ENCODE measurements at places on chromosomes 7 and 10.

DNA sequence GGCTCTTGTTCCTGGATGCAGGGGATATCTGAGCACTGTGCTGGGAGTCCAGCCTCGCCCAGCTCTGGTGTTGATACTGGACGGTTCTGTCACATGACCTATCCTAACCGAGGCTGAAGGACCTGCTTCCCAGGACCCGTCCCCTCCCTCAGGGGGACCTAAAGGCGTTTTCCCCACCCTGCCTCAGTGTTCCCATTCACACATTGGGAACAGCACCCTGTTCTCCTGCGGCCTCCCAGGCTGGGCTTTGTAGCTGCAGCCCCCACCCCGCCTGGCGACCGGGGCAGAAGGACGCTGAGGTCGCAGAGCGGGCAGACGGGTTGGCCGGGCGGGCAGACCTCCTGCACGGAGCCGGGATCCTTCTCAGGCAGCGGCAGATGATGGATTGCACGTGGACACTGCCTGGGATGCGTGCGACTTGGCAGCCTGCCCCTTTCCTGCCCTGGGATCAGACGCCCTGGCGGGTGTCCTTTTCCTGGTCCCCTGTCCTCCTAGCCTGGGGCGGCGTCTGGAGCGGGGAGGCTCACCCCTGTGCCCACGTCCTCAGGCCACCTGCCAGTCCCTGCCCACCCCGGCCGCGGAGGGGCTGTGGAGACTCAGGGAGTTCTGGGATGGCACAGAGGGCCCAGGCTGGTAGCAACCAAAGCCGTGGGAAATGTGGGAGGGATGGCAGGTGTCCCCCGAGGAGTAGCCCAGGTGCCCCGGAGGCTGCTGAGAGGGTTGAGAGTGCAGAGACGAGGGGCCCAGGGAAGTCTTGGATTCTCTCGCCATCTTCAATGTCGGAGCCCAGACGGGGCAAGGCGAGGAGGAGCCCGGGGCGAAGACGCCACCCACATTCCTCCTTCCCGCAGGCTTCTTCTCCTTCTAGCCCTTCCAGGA is 17.2 kb upstream of the PSMG3 start:
- DNase-seq = no peak

DNA sequence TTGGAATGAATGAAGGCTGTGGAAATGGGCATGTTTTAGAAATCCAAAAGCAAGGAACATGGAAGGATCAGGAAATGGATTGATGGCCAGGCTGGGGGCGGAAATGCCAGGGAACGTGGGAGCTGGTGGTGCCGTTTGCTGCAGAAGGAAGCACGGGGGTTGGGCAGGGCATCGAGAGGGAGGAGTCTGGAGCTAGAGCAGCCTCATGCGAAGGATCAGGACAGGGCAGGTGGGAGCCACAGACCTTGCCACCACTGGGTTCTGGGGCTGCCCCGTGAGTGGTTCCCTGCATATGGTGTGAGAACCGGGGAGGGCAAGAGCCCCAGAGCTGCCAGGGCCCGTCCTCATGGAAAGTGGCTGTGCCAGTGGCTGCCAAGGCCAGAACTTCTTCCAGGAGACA is 193.8 kb upstream of the ZNF32 start:
- no peak for DNase-seq

GRCh38 chr7:23662124-23662983 is 17.6 kb upstream of the FAM221A start:
- no peak for DNase-seq

GRCh38 chr7:50264908-50265307 is 39.6 kb upstream of the IKZF1 start:
- peak; percentile 25 for DNase-seq

- no peak for DNase-seq
Measured at GRCh38 chr7:36985866-36986400, 261.6 kb upstream of the AOAH start.

DNA sequence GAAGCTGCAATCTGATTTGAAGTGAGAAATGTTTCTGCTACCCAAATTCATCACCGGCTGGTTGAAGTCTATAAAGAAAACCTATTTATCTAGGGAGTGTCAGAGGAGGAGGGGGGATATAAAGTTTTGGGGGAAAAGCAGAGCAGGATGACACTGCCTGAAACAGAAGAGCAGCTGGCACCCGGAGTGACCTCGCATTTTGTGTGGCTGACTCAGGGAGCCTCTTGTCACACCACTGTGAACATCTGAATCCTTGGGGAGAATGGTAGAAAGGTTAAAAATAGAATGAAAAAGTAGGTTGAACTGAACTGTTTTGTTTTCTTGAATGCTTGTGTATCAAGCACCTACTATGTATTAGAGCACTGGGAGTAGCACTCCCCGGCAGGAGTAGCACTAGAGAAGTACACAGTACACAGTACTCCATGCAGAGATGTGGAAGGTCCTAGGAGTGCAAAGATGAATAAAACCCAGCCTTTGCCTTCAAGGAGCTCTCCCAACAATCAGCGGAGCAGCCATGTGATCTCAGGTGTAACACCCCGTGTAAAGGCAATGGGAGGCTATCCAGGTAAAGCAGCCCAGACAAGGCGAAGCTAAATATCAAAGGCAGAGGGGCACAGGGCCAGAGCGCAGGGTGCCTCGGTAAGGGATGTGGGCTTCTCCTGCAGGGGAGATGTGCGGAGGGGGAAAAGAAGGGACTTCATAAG is 13.5 kb downstream of the CRTAC1 start:
- DNase-seq = no peak

DNA sequence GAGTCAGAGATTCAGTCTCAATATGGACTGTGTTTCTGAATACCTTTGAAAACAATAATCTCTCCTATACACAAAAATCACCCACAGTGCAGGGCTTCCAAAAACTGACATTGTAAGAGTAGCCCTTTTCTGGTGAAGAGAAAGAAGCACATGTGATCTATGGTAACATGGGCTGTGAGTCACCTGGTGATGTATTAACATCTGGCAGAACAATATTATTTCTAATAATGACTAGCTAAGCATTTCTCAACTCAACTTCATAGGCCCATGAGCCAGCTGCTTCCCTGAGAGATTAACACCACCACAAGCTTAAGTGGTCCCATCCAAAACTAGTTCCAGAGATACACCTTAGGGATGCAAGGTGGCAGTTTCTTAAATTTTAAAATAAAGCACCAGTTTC is 331.0 kb upstream of the NRP1 start:
- no peak for DNase-seq

GRCh38 chr10:125396676-125397075 is 236.3 kb upstream of the CTBP2 start:
- DNase-seq = no peak

DNA sequence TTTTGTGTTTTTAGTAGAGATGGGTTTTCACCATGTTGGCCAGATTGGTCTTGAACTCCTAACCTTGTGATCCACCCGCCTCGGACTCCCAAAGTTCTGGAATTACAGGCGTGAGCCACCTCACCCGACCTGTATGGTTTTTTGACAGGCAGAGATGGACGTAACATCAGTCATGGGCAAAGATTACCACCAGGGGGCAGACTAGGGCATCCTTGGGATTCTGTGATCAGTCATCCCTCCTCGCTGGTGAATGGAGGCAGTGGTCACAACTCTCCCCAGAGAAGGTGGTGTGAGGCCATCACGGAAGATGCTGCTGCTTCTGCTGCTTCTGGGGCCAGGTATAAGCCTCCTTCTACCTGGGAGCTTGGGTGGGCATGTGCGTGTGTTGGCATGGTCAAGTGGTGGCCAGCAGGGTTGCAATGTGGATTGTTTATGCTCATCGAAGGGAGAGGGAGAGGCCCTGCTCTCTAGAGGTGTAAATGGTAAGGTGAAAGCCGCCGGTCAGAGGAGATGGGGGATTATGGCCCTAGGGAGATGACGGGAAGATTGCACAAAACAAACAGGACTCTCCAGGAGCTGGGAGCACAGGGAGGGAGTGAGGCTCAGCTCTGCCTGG is 122.7 kb upstream of the PRSS1 start:
- DNase-seq = peak; percentile 61

- DNase-seq = peak; percentile 72
Measured at GRCh38 chr7:2477447-2478398, 1.5 kb upstream of the GRIFIN start.

- DNase-seq = no peak
Measured at GRCh38 chr7:148397056-148397455, 193.5 kb upstream of the C7orf33 start.

DNA sequence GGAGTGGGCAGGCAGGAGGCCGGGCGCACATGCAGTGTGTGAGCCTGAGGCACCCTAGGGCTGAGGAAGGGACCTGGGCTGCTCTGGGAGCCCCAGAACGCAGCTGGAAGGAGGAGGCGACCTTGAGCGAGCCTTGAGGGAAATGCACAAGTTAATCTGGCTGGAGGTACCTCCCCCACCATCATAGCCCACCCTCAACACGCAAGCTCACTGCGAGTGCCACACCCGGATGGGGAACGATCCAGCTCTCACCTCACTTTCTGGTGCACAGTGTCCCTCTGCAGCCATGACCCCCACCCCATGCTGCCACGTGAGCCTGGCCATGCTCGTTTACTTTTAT is 162.4 kb upstream of the PPP2R2D start:
- no peak for DNase-seq

DNA sequence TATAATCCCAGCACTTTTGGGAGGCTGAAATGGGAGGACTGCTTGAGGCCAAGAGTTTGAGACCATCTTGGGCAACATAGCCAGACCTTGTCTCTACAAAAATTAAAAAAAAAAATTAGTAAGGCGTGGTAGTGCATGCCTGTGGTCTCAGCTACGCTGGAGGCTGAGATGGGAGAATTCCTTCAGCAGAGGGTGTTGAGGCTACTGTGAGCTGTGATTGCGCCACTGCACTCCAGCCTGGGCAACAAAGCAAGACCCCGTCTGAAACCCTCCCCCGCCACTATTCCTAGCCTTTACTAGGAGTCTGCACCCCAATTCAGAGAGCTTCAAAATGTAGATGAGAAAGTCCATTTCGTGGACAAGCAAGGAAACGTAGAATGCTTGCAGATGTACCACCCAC is 95.2 kb downstream of the PRPF18 start:
- DNase-seq = no peak

DNA sequence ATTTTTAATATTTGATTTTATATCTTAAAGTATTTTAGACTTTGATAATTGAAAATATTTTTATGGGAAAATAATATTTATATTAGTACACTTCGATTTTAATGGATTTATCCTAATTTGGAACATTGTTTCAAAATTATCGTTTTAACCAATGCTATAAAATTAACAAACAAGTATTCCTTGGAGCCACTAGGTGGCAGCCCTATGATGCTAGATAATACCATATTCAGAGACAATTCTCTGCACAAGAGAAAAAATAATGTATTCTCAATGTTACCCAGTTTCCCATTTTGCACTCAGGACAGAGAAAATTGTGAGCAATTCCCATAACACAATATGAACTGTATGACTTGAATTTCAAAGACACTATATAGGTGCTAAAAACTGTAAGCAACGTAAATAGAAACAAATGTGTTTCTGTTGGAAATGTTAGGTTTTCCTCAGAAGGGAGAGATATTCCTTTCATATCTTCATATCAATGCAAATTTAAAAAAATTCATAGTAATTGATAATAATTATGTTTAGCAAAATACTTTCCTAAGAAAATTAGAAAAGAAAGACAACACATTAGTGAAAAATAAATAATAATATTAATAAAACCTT is 237.8 kb downstream of the SEMA3E start:
- DNase-seq = no peak

GRCh38 chr7:14023838-14024237 is 34.4 kb upstream of the ETV1 start:
- no peak for DNase-seq

GRCh38 chr10:110842326-110842904 is 29.3 kb upstream of the PDCD4 start:
- DNase-seq = no peak

DNA sequence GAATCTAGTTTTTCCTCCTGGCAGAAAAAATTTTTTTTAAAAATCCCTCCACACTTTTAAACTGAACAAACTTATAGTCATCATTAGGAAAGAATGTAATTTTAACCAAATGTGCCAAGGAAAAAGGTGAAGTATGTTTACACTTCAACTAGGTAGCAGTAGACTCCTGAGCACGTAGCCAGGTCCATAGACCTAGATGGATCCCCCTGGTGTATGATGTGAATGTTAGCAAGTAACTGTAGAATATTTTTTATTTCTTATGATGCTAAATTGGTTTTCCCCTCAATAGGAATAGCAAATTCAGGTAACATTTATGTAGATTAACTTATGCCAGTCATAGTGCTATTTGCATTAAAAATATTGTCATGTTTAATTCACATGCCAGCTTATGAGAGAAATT is 19.6 kb downstream of the CABCOCO1 start:
- no peak for DNase-seq

DNA sequence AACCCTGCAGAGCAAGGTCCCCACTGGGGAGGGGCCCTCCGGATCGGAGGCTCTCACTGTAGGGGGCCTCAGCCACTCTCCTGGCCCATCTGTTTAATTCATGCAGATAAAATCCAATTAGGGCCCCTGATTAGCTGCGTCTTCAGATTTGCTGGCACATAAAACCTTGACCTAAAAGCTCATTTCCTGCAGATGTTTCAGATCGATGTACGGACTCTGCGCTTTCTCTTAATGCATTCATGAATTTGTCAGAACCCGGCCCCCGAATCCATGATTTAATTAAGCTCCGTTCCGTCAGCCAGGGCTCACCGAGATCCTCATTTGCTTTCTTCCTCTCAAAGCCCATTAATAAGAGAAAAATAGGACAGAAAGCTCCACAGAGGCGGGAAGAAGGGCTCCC is 40.0 kb upstream of the FOXL3 start:
- no peak for DNase-seq

GRCh38 chr10:11236234-11236633 is 218.6 kb downstream of the CELF2 start:
- DNase-seq = no peak

- DNase-seq = no peak
Measured at GRCh38 chr7:95113590-95113989, 206.2 kb downstream of the PPP1R9A start.

- DNase-seq = no peak
Measured at GRCh38 chr7:44433255-44434022, 57.0 kb downstream of the NUDCD3 start.

GRCh38 chr7:117270371-117270770 is 52.5 kb downstream of the WNT2 start:
- no peak for DNase-seq

DNA sequence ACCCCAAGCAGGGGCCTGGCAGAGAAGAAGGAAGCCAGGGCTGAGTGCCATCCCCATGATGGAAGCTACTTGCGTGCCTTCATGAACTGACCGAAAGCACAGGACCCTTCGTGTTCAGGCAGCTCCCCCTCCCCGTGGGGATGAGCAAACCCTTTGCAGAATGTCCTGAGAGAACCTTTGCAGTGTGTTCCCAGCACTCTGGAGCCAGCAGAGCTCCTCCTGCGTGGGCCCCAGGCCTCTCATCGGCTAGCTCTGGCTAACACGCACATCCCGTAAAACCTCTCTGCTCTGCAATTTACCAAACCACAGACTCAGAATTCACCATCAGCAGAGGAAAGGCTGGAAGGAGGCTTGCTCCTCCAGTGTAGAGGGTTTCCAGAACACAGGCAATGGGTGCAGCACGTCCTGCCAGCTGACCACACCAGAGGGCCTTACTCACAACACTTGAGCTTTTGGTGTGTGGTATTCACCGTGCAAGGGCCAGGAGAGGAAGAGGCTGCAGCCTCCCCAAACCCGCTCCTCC is 3.1 kb downstream of the SH3PXD2A start:
- DNase-seq = no peak
